ENCODE measurements at places on chromosomes 1 and 21.

- no peak for DNase-seq
Observed at GRCh38 chr1:198169672-198170071, 12.9 kb downstream of the NEK7 start.

- no peak for DNase-seq
Observed at GRCh38 chr1:245396615-245397014, 241.8 kb downstream of the KIF26B start.

DNA sequence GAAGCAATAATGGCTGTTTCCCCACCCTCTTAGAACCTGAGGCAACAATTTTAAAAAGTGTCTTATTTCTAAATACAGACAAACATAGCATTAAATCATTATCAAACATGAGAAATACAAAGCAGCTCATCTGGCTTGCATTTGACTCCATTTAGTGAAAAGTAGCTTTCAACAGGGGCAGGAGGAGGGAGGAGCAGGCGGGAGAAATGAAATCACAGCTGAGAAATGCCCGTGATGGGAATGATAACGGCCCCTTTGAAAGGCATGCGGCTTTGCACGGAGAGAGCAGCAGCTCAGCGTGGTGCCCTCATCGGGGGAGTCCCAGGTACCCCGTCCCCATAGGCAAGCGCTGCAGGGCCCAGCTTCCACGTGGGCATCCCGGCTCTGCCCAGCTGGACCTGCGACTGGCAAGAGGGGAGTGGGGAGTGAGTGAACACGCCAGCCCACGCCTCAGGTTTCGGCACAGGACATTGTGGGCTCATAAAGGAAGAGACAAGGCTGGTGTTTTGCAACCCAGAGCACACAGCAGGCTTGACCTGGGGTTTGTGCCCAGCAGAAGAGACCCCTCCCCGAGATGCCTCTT lies 134.6 kb downstream of the NPHP4 start:
- DNase-seq: no peak

GRCh38 chr1:213852107-213852506 lies 135.7 kb upstream of the PROX1 start:
- DNase-seq: no peak

GRCh38 chr1:192592981-192593708 lies 17.6 kb downstream of the RGS1 start:
- DNase-seq: no peak

- no peak for DNase-seq
Observed at GRCh38 chr1:6969762-6970161, 184.5 kb downstream of the CAMTA1 start.

GRCh38 chr1:115409094-115410015 lies 71.3 kb upstream of the NGF start:
- no peak for DNase-seq

DNA sequence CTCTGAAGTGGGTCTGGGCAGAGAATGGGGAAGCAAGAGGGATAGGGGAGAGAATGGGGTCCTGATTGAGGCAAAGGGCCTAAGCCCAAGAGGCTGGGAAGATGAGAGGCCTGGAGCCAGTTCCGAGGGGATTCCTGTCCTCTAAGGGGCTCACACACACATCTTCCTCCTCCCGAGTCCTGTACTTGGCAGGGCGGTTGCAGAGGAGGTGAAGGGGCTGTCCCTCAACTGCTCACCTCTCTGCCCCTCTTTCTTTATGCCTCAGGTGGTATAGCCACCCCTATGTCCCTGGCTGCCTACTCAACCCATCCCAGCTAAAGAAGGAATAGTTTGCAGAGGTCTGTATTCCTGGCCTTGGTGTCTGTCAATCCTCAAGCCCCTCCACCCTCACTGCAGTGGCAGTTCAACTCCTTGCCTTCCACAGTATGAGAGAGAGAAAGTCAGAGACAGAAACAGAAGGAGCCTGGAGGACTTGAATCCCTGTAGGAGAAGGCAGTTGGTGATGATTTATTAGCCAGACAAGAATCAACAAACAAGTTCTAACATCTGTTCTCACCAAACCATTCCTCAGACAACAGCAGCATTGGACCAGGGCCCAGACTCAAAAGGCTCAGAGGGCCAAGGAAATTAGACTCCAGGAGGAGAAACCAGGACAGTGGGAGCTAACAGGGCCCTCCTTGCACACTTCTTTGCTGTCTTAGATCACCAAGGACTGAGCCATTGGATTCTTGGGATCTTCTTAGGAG lies 10.7 kb downstream of the SH2D2A start:
- no peak for DNase-seq

- DNase-seq: no peak
Observed at GRCh38 chr1:101013776-101014175, 11.8 kb downstream of the DPH5 start.

DNA sequence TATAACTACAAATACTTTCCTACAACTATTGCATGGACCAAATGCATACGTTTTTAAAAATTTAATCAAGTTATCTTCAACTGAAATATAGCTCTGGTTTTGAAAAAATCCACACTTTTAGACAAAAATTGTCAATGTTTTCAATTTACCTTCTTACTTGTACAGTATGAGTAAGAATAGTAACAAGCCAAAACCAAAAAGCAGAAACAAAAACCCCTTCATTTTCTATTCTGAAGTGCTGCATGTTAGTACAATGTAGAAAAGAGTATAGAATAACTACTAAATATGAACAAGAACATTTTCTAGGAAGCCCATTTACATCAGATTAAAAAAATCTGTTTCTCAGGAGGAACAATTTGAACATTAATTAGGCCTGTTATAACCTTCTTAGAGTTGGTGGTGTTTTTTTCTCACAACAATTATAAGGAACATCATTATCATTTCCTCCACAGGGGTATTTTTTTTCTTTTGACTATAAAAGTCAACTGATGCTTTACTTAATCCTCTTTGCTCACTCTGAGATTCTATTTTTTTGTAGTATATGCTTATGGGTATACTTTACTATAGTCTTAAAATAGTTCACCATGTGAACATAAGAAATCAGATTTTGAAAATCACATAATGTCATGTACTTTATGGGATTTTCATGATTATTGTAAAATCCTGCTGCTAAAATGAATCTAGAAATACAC lies 475.4 kb downstream of the PTBP2 start:
- DNase-seq: no peak

- DNase-seq: no peak
Observed at GRCh38 chr1:44786138-44786840, 1.7 kb downstream of the BEST4 start.

DNA sequence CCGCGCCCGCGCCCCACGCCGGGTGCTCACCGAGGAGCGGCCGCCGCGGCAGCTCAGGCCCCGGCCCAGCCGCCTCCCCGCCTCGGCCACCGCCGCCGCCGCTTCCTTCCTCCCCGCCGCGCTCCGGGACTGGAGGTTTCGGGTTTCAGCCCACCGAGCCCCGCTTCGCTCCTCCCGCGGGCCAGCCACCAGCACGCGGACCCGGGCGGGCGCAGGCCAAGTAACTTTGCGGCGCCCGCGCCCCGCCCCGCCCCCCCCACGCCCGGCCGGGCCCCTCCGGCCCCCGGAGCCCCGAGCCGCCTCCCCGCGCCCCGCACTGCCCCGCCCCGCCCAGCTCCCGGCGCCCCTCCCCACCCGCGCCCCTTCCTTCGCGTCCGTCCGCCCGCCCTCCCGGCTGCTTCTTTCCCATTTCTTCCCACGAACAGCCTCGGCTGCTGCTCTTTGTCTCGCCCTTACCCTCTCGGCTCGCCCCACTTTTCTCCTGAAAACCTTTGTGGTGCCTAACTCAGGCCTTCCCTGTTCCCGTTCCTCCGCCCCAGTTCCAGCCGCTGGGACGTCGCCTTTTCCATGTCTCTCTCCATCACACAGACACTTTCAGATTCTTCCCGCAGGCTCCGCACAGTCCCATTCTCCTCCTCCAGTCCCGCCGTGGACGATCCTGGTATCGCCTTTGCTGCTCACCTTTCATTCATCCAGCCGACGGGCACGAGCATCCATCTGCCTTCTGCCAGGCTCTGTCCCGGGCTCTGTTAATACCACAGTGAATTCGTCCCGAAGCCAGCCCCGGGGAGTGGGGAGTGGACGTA lies at the start of gene GPR161:
Gene GPR161 (minus strand): TSS at position 222 of the 806 bp plus-strand sequence. CDS start 32,080 bp downstream, outside the sequence.
- no peak for DNase-seq

DNA sequence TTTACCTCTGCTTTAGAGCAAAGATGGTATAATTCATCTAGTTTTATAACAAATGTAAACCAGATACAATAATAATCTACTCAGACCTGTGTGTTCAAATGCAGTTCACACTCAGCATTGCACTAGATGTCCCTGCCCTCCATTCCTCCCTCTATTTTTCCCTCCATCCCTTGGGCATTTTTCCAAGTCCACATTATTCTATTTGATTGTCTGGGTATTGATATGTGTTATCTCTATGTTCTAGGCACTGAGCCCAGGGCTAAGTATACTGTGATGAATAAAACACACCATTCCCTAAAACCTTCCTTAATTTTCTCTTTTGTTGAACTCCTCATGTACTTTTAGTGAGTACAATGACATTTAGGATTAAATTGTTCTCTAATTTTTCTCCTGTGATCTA lies 66.2 kb upstream of the HMCN1 start:
- no peak for DNase-seq

DNA sequence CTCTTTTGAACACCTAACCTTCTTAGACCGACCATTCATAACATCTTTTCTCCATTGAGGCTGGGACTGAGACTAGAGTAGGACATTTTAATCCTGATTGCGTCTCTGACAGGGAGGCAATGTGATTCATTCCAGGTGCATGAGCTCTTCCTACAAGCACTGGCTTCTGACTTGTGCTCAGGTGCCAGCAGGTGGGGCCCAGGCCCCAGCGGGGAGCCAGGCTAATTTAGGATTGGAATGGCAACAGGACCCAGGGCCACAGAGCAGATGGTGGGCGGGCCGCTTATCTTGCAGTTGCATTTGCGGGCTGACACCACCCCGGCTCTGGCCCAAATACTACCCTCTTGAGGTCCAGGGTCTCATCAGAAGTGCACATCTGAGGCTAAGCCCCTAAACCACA lies 4.1 kb downstream of the GPA33 start:
- no peak for DNase-seq

DNA sequence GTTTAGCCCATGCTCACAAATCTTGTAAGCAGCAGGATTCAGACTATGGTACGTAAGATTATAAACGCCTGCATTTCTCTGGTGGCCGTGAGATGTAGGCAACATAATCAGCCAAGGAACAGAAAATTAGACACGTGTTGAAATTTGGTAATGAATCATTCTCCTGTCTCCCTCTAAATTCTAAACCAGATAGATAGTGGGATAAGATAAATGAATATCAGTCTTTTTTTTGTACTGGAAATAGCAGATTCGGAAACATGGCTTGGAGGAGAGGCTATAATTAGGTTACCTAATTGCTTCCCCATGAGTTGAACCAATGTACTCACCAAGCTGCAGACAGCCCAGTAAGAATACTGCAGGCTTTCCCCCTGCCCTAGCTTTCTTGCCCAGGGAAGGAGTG lies 172.3 kb downstream of the TGFB2 start:
- DNase-seq: no peak

DNA sequence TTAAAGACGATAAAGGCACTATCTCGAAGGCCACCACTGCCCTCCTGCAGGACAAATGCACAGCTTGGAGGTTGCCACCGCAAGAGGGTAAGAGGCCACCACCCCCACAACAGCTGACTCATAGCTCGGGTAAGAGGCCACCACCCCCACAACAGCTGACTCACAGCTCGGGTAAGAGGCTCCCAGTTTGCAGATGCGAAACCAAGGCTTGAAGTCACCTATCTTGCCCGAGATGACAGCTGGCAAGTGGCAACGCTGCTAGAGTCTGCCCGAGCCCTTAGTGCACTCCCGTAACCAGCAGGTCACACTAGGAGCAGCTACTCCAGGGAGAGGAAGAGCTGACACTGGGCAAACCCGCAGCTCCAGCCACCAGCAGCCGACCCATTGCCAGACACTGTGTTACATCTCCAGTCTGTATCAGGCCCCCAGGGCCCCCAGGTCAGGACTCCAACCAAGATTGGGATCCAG lies 17.1 kb upstream of the SPSB1 start:
- DNase-seq: peak; percentile 72

DNA sequence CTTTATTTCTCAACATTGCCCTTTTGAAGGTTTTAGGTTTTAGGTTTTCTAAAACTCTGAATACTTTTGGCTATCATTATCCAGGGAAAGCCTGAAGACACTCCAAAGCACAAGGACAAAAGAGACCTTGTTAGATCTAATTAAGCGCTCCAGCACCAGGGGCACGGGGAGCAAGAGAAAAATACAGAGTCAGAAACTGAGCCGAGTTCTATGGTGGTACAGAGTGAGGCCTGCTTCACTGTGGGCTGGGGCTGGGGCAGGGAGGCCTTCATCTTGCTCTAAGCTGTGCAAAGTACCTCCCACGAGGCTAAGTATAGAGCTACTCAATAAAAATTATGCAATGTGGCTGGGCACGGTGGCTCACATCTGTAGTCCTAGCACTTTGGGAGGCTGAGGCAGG lies 19.7 kb upstream of the RAB4A start:
- no peak for DNase-seq

GRCh38 chr1:19644395-19644680 lies 227 bp downstream of the NBL1 start:
- no peak for DNase-seq

- DNase-seq: no peak
Observed at GRCh38 chr1:183096894-183097293, 73.7 kb downstream of the LAMC1 start.

DNA sequence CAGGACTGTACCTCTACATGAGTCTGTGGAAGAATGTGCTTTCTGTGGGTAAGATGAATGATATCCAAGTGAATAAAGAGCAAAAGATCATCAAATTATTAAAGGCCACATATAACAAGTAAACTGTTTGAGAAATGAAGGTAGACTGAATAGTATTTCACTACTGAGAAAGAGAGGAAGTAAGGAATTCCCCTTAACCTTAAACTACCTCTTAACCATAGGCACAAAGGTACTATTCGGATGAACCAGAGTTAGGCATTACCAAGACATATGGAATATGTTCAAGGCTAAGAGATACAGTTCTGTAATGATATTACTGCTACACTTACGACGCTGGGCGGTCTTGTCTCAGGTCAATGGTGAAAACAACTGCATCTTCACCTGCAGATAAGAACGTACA lies 25.5 kb downstream of the DCAF8 start:
- no peak for DNase-seq

- DNase-seq: no peak
Observed at GRCh38 chr1:31336687-31337467, 36.0 kb downstream of the FABP3 start.

GRCh38 chr1:225462714-225463574 lies 35.1 kb upstream of the LBR start:
- DNase-seq: no peak

DNA sequence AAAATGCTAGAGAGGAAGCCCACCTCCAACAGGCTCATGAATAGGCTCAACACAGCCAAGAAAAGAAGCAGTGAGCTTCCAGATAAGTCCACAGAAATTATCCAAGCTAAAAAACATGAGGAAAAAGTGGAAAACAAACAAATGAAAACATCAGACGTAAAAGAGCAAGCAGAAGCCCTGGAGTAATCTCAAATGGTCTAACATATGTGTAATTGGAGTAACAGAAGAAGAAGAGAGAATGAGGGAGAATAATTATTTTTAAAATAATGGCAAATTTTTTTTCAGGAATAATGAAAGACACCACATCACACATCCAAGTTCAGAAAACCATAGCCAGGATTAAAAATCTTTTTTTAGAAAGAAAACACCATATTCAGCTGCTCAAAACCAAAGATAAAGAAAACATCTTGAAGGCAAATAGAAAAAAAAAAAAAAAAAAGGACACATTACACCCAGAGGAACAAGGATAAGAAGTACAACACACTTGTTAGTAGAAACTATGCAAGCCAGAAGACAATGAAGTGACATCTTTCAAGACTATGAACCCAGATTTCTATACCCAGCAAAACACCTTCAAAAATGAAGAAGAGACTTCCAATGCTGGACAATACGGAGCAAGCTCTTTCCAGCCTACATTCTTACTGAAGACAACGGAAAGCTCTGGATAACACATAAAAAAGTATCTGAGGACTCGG lies 10.6 kb upstream of the SUMO3 start:
- DNase-seq: no peak

- DNase-seq: no peak
Observed at GRCh38 chr1:53114581-53115400, 27.6 kb downstream of the SLC1A7 start.

Data from activated T-cell treated with anti-CD3 and anti-CD28 coated beads for 24 hours (primary cell).